ENCODE measurements at places on chromosomes 12 and 14. TPM values are rescaled to one million over a fixed set of nuclear protein-coding genes. Genes with fewer than 3 reads are reported as not detected.

DNA sequence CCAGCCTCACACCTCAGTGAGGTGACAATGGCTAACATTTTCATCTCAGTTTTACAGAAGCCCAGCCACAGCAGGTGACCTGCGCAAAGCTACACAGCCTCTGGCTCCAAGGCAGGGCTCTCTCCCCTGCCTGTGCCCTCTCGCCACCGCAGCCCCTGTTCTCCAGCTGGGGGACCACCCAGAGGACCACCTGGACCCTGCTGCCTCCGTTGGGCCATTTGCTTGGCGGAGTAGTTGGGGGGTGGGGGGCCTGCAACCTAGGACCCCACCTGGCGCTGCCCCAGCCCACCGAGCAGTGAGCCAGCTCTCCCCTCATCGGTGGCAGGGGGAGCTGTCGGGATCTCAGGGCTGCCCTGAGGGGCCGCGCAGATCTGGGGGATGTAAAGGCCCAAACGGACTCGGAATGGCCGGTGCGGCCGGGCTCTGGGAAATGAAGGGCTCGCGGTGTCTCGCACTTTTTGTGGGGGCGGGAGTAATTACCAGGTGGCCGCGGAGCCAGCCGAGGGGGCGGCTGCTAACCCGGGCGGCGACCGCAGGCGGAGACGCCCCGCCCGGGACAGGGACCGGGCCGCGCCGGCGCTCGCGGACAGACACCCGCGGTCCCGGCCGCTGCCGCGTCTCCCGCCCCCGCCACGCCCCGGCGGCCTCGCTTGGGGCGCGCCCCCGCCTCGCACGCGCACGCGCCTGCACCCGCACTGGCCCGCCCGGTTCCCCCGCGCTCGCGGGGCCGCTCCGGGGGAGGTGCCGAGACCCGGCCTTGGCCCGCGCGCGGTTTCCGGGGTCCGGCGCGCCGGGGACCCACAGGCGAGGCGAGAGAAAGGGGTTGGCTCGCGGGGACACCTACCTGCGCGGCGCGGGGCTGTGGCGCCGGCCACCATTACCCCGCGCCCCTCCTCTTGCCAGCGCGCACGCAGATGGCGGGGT, 8.6 kb upstream of the GPR68 start:
- DNase-seq = no peak

DNA sequence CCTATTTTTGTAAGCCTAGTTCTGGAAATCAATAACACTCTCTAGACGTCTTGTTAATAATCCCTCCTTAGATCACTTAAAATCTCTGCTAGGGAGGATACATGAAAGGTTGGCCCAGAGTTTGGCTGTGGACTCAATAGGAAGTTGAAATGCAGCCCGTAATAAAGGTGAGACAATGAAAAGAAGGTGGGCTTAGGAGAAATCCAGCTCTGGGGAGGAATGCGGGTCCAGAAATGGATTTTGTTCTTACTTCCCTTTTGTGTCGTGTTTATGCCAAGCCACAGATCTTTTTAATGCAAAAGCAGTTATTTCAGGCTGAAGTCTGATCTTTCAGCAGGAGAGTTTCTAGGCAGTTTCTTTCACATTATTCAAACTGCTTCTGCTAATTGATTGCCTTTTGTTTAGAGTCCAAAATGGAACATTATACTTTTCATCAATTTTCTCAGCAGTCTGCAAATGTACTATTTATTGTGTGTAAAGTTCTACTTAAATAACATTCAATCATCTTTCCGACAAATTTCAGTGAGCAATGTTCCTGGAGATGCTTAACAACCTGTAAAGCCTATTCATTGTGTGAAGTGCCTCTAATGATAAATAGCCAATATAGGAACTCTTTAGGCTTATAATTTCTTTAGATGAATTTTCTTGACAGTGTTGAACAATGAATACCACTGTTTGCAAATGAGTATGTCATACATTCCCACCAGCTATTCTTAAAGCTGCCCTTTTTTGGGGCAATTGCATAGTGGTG, 252.9 kb upstream of the KRR1 start:
- no peak for DNase-seq

- no peak for DNase-seq
These were observed 13.3 kb downstream of the NDUFA12 start for GRCh38 chr12:94990222-94990621.

DNA sequence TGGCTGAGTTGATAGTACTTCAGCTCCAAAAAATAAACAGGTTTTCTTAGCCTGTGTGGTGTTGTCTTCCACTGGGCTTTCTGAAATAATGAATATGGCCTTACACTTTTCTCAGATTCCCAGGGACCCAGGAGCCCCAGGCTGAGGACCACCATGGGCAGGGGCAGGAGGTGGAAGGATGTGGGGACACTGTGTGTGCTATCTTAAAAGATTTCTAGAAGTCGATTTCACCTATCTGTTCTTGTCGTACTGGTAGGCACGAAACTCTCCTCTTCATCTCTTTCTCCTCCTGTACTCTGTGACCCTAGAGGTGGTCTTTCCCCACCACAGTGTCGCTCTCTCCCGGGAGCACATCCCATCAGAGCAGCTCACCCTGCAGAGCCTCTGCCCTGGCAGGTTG, 107.7 kb upstream of the FKBP4 start:
- DNase-seq = no peak

DNA sequence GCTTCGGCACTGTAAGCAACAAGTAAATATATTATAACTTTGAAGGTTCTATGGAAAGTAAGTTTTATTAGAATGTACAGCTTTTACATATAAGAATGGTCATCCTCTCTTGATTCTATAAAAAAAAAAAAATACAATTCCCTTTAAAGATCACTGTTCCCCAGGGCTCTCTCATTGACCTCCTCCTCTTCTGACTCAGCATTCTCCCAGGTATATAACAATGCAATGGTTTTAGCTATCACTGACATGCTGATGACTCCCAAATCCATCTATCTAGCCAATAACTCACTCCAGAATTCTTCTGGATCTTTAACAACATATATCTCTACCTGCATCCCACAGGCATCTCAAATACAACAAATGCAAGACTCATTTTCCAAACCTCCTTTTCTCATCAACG, 62.7 kb downstream of the EEA1 start:
- no peak for DNase-seq

DNA sequence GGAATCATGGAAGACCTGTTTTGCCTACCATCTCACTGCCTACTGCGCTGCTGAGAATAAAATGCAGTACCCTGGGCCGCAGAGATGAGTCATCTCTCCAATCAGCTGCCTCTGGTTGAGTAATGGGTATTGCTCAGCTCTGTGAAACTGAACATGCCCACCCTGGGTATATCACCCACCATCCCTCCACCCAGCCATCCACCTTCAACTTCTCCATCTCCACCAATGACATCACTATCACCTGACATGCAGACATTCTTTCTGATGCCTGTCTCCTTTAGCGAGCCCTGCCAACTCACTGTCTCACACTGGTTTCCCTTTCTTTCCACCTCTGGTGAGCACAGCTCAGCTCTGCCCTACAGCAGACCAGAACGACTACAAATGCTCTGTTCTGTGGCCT, 33.6 kb downstream of the E2F7 start:
- DNase-seq = no peak

DNA sequence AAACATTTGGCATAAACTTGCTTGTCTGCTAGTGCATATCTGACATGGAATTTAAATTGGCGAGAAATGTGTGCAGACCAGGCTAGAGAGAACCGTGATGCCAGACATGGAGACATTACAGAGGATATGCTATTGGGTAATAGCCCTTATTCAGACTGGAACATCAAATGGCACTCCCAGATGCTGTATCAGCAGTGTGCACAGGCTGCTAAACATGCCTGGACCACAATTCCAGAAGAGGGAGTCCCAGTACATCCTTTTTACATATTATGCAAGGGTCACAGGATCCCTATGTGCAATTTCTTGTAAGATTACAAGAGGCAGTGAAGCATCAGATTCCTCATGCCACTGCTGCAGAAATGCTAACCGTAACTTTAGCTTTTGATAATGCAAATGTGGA, 354.5 kb upstream of the FOXG1 start:
- no peak for DNase-seq

- no peak for DNase-seq
These were observed 444.3 kb downstream of the NELL2 start for GRCh38 chr12:44431647-44432343.

DNA sequence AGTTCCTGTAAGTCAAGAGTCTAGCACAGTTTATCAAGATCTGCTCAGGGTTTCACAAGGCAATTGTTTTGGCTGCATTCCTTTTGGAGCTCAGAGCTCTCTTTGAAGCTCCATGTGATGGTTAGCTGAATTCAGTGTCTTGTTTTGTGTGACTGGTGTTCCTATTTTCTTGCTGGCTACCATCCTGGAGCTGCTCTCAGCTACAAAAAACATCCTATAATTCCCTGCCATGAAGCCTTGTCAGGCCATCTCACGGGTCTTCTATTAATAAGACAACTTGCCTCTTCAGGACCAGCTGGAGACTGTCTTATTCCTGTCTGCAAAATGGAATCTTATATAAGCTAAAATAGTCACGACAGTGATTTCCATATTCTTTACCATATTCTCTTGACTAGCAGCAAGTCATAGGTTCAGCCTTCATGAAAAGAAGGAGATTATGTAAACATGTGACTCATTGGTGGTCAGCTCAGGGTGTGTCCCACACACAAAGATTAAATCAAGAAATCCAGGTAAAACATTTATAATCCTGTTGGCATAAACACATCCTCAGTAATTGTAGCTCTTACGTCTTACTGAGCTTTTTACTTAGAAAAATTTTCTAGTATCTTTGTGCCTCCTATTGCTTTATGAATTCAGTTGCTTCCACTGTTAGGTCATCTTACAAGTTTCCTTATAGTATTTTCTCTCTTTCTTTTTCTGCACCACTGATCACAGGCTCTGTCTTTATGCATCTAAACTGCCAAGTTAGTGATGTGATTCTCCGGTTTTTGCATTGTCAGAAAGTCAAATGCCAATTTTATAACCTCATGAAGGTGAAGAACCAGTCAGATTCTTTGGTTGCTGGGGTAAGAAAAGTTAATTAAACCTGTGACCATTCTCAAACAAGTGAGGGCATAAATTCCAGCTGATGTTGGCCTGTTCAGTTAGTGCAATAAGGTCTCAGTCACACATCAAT, 378.5 kb upstream of the MGAT4C start:
- no peak for DNase-seq

DNA sequence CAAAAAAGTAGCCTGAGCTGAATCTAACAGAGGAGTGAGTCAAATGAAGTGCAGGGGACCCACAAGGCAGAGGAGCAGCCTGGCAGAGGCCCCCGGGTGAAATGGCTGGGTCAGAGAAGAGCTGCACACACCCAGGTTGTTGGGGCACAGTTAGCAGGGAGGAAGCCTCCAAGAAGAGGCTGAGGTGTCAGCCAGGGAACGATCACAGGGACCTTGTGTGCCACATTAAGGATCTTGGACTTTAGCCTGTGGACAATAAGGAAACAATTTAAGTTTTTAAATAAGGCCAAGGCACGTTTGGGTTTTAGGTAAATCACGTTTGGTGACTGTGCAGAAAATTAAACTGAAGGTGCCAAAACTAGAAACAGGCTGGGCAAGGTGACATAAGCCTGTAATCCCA, 35.1 kb downstream of the OR10P1 start:
- peak; percentile 26 for DNase-seq

DNA sequence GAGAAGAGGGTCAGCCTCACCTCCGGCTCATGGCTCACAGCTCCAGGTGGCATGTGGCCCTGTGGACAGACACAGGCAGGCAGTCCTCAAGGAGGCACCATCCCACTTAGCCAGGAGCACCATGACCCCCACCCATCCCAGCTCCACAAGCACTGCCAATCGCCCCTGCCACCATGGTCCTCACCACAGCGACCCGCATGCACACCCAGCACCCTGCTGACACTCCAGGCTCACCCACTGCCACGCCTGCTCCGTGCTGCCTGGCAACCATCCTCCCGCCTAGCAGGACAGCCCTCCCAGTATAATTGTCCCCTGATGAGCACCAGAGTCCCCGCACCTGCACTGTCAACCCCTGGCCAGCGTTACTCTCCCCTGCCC, 50.9 kb downstream of the TRPV4 start:
- no peak for DNase-seq

GRCh38 chr12:69686731-69687130, 12.4 kb downstream of the BEST3 start:
- no peak for DNase-seq

CCDC196 gene
- not detected for polyA plus RNA-seq

ATP2B1 gene
- 26.9 TPM for polyA plus RNA-seq

KNTC1 gene
- polyA plus RNA-seq = 1.8 TPM

NAB2 gene
- polyA plus RNA-seq = 8.2 TPM

RNASE4 gene
- 8.6 TPM for polyA plus RNA-seq

AMDHD1 gene
- 1.1 TPM for polyA plus RNA-seq

All from psoas muscle (tissue), 8 donors.